ENCODE measurements at places on chromosomes 12 and 14.

- no peak for DNase-seq
Measured at GRCh38 chr14:33589334-33589733, 361.5 kb downstream of the EGLN3 start.

DNA sequence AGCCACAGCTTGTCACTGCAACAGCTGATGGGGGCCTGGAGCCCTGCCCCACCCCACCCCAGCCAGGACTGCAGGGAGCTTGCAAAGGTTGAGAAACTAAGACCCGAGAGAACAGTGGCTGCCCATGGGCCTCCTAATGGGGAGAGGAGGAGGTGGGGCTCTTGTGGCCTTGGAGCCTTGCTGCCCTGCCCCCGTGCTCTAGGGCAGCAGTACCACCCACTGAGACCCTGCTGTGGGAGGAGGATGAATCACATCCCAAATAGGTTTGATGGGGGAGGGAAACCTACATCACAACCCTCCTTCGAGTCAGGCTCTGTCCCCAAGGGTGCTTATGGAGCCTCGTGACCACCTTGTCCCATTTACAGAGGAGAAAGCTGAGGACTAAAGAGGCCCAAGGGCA, 15.9 kb downstream of the HHIPL1 start:
- no peak for DNase-seq

- DNase-seq, result no peak
Measured at GRCh38 chr12:116654226-116654743, 83.6 kb downstream of the SPRING1 start.

GRCh38 chr12:125125271-125125670, 60.0 kb downstream of the AACS start:
- DNase-seq, result no peak

GRCh38 chr12:6367065-6367968, 8.0 kb downstream of the SCNN1A start:
- DNase-seq, result no peak

DNA sequence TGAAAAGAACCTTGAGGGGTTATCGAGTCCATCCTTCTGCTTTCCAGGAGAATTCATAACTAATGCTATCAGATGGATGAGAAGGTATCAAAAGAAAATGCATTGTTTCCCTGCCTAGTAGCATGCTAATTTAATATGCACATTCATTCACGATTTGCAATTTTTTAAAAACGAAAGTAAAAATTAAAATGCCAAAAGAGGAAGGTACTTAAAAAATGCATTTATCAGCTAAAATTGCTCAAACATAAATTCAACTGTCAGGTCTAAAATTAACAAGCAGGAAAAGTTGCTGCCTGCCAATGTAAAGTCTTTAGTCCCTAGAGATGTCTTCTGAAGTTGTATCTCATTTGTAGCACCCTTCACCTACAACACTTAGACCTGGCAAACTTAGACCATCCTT, 7.9 kb downstream of the ATF7 start:
- no peak for DNase-seq

GRCh38 chr14:28999656-29000055, 233.1 kb downstream of the FOXG1 start:
- no peak for DNase-seq

DNA sequence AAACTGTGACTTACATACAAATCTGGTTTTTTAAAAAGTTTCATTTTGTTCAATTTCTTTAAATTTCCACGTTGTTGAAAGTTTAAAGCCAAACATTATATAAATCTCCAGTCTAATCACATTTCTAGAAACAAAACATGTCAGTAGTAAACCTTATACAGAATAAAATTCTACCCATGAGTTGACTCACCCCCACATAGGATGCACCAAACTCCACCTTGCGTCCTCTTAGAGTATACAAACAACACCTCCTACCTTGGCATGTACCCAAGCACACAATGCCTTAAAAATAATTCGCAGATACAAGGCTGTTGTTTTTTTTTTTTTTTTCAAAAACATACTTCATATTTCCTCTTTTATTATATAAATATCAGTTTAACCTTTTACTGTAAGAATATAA, 3.3 kb downstream of the FBXL14 start:
- DNase-seq, result no peak

DNA sequence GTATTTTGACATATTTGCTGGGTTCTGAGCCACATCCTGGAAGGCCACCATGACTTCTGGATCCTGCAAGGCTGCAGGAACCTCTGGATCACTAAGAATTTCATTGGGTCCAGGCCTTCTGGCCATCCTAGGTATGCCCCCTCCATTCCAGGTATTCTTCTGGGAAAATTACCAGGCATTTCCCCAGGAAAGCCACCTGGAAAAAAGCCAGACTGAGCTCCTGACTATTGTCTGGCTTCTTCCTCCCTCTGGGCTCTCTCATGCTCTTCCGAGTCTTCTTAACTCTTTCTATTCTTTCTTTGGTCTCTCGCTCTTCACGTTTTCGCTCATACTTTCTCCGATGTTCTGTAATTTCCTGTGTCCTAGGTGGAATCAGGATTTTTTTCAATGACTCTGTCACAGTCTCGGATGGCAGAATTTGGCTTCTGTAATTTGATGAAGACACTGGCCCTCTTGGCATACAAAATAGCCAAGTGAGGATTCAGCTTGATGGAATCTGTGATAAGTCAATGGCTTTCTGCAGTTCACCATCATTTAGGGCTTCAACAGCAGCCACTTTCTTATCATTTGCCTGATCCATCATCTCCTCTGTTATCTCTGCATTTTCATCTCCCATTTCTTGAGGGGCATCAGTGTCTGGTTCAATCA, 42.6 kb downstream of the ATP23 start:
- DNase-seq, result no peak

DNA sequence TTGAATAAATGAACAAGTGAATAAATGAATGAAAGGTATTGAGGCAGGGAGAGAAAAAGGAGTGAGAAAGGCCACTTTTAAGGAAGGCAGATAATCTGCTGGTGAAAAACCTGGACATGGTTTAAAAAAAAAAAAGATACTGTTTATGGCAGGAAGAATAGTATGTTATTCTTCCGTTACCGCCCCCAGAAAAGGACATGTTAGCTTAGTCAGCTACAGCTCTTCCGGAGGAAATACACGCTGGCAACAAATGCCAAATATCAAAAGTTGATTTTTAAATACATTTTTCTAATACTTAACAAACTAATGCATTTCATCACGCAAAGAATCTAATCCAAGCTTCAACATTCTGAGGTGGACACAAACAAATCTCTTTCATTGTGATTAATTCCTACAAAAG, 43.2 kb downstream of the SLC5A8 start:
- no peak for DNase-seq

DNA sequence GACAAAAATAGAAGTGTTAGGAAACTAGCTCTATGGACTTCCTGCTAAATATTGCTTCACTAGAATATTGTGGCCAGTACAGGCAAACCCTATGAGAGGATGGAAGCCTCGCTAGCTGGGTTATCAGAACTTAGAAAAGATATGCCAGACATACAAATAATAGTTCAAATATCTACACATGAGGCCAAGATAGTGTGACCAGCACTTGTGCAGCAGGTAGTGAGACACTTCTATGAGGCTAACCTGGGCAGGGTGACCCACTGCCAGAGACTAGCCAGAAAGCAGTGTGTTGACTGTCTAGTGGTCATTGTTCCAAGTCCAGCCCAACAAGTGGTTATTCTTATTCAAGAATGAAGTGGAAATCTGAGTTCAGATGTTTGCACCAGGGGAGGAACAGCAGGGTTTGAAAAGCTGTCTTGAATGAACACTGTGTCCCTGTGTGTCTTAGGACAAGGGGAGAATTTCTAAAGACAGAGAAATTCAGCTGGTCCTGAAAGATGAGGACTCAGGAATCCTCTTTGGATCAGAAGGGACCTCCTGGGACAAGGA, 16.3 kb downstream of the TSPAN8 start:
- no peak for DNase-seq

DNA sequence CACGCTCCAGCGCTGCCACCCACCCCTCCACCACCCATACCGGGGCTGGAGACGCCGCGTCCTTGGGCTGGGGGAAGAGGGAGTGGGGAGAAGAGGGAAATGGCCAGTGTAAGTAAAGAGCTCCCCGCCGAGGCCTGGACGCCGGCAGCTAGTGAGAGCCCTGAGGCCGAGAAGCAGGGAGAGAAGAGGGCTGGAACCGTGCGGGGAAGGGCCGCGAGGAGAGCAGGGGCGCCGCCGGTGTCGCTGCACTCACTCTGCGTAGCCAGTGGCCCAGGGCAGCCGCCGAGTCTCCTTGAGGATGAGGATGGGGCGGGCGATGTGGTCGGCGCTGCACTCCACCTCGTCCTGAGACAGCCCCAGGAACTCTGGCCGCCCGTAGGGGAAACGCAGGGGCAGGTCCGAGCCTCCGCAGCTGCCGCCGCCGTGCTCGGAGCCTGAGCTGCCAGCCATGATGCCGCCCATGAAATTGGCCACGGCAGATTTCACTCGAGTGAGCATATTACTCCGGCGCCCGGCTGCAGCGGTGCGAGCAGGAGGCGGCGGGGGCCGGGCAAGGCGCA, 631 bp downstream of the PPM1H start:
- DNase-seq, result peak; percentile 77

Data from upper lobe of right lung (tissue), 1 donor.